ENCODE measurements at places on chromosomes 16 and 17.

DNA sequence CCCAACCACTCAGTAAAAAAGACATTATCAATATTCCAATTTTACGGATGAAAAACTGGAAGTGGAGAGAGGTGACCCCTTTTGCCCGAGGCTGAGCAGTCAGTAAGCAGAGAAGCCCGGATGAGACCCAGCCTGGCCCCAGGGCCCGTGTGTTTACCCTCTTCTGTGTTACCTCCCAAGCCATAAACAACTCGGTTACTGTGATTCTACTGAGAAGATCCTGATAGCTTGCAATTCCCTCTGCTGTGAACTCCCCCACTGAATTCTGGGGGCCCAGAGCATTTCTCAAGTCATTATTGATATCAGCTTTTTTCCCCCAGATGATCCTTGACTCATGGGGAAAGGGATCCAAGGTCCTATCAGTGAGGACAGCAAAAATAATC is 482.6 kb upstream of the ERCC4 start:
- no peak for DNase-seq

DNA sequence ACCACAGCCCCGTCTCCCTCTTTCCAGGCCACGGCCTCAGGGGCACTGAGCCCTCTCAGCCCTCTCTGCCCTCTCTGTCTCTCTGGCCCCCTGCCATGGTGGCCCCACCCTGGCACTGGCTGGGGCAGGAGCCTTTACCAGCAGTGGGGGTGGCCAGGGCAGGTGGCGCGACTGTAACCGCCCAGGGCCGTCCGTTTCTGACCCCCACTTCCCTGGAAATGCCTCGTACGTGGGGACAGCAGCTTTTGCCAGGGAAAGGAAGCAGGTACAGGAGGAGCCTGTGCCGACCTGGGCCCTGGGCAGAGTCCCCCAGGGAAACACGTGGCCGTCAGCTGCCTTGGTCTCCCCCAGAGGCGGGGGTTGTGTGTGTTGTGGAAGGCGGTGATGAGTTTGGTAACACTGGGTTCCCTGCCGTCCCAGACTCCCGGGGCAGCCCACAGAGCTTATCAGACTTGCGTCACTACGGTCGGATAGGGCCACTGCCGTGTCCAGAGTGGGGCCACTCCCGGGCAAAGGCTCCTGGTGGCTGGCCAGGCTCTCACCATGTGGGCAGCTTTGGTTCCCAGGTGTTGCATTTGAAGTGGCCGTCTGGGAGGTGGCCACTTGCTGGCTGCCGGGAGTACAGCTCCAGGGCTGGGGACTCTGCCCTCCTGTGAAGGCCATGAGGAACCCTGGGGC is 249.3 kb upstream of the CIBAR2 start:
- DNase-seq: no peak

DNA sequence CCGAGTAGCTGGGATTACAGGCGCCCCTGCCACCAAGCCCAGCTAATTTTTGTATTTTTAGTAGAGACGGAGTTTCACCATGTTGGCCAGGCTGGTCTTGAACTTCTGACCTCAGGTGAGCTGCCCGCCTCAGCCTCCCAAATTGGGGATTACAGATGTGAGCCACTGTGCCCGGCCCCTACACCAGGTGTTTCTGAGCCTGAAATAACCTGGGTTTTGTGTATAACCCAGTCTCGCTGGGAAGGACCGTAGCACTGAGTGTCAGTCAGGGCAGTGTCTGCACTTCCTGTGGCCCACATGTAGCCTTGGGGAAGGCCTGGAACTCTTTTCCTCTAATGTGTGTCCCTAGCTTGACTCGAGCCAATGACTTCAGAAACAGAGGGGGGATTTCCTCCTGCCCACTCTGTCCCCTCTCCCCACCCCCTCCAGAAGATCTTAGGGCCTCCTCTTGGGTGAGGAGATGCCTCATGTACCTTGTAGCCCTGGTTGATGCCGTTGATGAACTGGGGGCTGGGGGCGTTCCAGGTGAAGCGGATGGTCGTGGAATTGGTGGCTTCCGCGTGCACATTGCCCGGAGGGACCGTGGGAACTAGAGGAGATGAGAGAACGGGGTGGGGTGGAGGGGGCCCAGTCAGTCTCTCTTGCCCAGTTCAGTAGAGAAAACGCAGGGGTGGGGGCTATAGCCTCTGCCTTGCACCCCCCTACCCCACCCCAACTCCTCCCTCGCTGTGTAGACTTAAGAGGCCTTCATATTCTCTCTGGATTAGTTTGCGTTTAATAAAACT is 102.6 kb upstream of the CDC42EP4 start:
- DNase-seq: no peak

GRCh38 chr17:65099941-65100315 is 37.2 kb upstream of the RGS9 start:
- DNase-seq: no peak

DNA sequence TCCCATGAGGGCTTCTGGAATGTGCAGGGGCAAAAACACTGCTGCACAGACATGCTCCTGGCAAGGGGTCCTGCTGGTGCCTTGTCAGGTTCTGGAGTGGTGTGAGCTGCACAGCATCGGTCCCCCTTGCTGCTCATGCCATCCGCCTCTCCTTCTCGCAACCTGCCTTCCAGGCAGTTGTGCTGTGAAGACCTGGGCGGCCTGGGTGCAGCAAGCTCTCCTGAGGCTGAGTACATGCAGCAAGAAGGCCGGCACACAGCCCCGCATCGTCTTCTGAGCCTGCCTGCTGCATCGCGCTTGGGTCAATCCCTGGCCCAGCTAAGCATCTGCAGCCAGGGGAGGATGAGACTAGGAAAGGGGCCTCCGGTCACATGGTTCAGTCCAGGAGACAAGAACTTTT is 478 bp upstream of the TRPV1 start:
- DNase-seq: no peak

GRCh38 chr17:10992106-10992880 is 154.4 kb upstream of the PIRT start:
- DNase-seq: no peak

DNA sequence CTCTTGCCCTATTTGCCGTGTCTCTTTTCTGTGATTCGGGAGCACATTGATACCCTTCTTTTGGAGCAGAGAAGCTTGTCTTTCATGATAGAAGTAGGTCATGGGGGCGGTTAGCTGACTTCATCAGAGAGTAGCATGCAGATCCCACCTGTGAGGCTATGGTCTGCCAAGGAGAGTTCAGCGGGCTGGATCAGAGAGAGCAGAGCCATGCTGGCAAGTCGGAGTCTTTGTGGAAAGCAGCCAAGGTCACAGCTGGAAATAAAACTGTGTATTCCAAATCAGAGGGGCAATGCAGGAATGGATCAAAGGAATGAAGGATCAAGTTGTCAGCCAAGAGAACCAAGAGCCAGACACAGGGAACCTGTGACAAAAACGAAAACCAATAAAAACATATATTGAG is 595.9 kb downstream of the WWOX start:
- no peak for DNase-seq

DNA sequence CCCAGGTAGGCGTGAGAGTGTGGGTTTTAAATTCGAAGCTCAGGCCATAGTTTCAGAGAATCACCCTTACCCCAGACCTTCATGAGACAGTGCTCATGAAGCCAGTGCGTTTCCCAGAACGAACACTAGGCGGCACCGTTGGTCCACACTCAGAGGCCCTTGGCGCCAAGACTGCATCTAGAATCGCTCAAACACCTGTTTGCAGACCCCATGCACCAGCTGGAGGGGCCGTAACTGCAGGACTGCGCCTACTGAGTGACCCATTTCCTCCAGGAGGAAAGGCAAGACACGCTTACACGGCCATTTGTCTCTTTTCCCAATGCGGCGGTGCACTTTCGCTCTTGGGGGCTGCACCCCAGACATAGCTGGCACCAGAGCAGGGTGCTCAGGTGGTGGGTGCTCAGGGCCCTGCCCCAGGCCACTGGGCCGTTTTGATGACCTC is 34.0 kb downstream of the ADGRG5 start:
- DNase-seq: no peak

DNA sequence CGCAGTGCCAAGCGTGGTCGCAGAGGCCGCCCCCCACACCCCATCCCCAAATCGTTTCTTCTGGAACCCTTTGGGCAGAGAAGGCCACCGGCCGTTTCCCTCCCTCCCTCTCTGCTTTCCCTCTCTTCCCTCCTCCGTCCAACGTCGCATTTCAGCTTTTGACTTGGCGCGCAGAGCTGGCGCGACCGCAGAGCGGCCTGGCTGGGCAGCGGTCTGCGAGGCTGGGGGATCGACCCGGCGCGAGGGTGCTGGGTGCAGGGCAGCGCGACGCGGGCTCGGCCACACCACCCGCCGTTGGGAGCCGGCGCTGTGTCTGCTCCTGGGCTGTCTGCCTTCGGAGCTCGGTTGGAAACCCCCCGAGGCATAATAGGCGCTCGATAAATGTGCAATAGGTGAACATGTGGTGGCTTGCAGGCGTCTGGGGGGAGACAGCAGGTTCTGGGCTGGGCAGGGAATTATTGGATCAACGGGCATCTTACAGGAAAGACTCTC is 2.8 kb upstream of the NTN3 start:
- DNase-seq: no peak

DNA sequence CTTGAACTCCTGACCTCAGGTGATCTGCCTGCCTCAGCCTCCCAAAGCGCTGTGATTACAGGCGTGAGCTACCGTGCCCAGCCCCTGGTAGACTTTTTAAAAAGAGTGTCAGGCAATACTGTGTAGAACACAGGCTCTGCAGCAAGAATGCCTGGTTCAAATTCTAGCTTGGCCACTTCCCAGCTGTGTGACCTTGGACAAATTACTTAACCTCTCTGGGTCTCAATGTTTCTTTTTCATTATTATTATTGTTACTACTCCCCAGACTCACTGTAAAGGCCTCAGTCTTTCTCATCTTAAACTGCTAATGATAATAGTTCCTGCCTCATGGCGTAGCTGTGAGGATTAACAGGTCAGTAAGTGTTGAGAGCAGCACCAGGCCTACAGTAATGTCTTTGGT is 114.3 kb downstream of the LITAF start:
- DNase-seq: no peak

DNA sequence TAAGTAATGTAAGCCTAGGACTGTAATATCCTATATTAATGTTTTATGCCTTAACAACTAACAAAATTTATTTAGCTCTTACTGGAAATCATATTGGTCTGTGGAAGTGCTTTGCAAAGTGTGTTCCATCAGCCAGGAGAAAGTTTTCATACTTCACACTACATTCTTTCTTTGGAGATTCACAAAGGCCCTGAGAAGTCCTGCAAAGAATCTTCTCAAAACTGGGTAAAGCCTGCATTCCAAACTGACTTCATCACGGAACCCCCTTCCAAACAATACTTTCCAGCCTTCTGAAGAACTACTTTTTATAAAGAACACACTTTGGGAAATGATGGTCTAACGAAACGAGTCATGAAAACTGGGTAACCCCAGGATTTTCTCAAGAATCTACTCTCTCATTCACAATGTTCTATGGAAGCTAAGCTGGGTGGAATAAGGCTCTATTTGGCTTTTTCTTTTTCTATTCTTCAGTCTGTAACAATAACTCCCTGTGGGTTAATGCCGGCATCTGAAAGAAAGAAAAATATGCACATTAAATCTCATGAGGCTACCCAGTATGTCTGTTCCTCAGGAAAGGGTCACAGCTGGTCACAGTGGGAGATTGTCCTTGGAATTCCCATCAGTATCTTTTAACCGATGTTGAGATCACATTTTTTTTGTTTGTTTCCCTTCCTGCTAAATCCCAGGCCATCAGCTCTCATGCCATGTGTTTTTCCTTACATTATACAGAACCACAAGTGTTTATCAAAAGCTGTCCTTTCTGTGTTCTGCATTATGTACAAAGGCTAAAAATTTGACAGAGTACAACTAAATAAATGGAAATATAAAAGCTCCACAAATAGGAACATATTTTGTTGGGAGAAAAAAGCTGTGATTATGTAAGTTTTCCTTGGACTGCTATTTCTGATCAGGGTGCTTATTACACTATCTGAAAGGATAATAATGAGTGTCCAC is 12.8 kb upstream of the AKAP1 start:
- no peak for DNase-seq

- no peak for DNase-seq
These were observed at the start of gene CMTM3 for GRCh38 chr16:66604376-66605176. CMTM3 (plus strand) TSS chr16:66604704; CDS start chr16:66604806, 102 bp downstream.

DNA sequence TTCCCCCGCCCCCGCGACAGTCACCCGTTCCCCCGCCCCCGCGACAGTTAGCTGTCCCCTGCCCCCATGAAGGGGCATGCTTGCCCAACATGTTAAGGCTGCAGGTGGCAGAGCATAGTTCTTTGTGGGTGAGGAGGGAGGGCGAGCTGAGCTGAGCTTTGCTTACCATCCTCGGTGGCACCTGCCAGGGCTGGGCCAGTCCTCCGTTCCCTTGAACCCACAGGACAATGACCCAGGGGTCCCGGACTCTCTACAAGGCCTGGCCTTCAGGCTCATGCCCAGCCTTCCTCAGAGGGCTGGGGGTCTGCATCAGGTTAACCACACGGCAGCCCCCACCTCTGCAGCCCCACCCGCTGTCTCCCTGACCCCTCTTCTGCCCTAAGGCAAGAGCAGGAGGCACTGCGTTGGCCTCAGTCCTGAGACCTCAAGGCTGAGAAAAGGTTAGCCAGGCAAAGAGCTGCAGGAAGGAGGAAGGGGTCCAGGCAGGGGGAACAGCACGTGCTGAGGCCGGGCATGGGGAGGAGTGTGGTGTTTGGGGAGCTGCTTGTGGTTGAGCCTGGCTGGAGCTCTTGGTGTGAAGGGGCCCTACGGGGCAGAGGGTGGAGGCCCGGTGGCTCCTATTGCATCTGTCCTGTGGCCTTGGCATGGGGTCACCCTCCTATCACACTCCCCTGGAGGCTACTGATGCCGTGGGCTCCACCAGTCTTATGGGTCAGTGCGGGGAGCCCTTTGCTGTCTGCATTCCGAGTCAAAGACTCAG is 11.4 kb upstream of the DOC2B start:
- DNase-seq: no peak

- DNase-seq: no peak
These were observed 1.4 kb downstream of the MMD start for GRCh38 chr17:55420067-55420775.

DNA sequence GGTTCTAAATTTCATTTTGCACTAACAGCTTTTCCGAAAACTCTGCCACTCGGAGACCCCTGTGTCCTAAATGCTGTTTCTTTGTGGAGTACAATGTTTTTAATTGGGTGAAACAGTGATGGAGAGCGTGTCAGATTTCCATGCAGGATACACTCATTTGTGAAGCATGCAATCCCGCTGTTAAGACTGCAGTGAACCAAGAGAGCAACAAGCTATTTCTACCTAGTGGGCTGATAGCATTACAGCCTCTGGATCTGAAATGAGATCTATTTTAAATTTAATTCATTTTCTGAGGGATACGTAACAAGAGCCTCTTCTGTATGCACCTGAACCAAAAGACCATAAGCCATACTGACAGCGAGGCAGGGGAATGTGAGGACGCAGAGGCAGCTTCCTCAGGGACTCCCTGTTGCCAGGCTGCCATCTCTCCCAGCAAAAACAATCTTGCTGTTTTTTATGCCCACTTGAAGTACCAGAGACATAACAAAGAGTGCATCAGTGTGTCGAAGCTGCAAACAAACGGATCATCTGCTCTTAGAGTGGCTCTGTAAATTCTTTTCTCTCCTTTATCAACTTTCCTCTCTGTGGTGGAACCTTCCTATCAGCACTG is 199.9 kb upstream of the COX10 start:
- no peak for DNase-seq

DNA sequence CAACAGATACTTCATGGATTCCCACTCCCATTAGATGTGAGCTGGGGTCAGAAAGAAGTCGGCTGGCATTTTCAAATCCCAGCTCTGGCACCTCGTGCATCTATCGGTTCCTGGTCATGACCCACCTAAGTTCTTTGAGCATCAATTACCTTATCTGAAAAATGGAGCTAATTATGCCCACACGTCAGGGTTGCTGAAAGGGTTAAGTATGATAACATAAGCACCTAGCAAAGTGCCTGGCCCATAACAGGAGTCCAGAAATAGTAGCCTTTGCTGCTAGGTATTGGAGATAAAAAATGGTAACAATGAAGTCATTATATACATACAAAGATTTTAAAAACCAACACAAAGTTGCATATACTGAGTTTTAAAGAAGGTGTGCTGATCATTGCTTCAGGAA is 14.1 kb upstream of the GNA13 start:
- no peak for DNase-seq

Measured in C1 segment of cervical spinal cord (tissue), 14 donors.